IPS DF 19.7 (cell line): ENCODE measurements at places on chromosomes 1 and 21.

GRCh38 chr21:42578034-42578433, 64.4 kb downstream of the SLC37A1 start:
- no peak for DNase-seq

DNA sequence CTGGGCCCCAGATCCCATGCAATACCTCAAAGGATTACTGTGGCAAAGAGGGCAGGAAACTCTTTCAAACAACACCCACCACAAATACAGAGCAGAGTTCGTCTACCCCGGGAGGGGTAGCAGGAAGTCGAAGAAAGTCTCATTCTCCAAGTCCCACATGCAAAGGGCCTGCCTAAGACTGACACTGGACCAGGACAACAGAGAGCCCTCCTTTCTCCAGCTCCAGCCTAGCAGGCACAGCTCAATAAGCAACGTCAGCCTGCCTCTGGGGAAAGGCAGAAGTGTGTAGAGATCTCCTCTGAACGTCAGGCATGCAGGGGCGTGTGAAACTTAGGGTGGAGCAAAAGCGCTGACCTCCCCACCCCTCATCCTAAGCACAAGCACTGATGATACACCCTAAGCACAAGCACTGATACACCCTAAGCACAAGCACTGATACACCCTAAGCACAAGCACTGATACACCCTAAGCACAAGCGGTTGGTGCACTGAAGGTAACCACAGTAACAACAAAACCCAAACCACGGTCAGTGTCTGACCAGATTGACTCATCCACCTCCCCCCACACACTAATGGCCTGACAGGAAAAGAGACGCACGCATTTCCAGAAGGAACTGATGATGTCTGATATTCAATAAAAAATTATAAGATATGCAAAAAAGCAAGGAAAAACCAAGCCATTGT, 1.3 kb downstream of the KRTAP12-3 start:
- no peak for DNase-seq

GRCh38 chr1:192445241-192445640, 128.4 kb downstream of the RGS21 start:
- DNase-seq = no peak

DNA sequence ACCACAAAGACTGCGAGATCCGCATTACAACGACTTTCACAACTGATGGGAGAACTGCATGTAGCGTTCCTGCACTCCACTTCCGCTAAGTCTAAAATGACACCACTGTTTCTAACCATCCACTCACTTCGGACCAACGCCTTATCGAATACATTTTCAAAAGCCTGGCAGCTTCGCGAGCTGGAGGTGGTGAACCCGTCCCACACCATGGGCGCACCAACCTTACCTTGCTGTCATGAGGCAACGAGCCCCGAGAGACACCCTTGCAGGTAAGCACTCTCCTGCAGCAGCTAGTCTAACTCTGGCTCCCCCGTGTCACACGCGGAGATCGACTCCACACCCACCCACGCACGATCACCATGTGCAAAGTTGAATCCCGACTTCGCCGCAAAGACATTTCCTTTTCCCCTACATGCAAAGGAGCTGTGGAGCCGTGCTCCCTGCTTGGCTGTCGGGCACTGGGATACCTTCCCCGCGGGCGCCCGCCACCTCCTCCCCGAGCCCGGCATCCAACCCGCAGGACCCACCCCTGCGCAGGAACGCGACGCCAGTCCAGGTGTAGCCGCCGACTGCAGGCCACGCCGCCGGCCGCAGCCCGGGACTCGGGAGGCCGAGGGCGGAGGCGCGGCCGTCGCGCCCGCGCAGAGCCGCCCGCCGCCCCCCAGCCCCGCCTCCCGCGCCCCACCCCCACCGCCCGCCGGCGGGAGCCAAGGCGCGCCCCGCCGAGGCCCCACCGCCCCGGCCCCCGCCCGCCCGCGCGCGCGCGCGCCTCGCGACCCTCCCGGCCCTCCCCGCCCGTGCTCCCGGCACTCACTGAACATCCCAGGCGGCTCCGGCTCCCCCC, 629 bp downstream of the TAF5L start:
- DNase-seq = no peak

GRCh38 chr1:17629460-17629859, 90.0 kb downstream of the ARHGEF10L start:
- peak; percentile 25 for DNase-seq
